Esophagus muscularis mucosa (tissue), 4 donors: ENCODE measurements at places on chromosomes 3 and 15. TPM values are rescaled to one million over a fixed set of nuclear protein-coding genes. Genes with fewer than 3 reads are reported as not detected.

GRCh38 chr3:106256249-106256957 is 387.6 kb upstream of the CBLB start:
- DNase-seq = no peak

The SH2D7 gene
- total RNA-seq = not detected

DNA sequence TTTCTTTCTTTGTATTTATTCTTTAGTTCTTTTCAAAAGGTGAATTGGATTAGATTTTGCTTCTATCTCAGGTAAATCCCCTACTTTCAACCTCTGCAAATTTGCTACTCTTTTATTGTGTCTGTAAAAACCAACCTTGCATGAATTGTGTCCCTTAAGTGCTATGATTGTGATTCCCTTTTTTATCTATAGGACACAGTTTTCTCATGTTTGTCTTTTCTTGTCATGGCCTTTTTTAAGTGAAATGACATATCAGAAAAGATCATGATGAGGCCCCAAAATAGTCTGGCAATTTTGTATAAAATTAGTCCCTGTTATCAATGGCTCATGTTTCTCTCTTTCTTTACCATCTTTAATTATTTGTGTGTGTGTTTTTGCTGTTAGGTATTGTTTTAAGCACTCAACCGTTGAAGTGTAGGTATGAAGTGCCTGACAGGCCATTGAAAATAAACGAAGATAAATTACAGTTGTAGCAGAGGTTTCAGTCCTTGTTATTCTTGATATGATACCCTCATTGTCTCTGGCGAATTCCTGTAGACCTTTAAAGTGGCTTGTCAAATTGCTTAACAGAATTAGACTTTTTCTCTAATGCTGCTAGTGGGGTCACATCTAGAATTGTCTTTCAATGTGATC is 184.3 kb downstream of the UBE2E2 start:
- no peak for DNase-seq

DNA sequence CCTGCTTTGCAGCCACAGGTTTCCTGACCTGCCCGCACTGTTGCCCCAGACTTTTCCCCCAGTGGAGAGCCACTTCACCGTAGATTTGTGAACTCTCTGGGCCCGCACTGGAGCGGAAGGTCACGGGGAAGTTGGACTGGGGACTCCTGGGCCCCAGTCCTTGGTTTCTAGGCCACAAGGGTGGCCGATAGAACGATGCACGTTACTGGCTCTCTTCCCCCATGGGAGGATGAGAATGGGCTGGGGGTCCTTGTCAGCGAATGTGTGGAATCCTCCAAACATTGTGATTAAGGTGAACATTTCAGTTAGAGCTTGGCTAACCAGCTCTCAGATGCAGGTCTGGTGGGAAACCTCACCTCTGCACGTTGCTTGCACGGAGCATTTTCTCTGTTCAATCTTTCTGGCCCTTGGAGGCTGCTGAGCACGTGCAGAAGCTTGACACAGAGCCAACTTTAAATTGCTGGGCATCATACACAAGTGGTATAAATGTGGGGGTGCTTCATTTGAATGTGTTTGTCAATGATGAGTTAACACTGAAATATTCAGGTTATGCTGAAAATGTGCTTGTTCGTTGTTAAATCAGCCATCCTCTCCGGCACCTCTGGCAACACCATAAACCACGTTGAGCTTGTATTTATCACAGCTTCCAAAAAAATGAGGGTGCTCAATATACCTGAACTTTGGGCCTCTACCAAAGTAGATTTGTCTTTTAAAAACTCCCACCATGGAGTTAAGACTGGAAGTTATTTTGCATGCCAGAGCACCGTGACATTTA is 976 bp downstream of the DIS3L start:
- no peak for DNase-seq

The GRM7 gene
- total RNA-seq = not detected

The SLC15A2 gene
- 0.99 TPM for total RNA-seq

The ILDR1 gene
- 0.63 TPM for total RNA-seq

- DNase-seq = no peak
Measured at GRCh38 chr3:71554649-71555048, 28.9 kb downstream of the FOXP1 start.

DNA sequence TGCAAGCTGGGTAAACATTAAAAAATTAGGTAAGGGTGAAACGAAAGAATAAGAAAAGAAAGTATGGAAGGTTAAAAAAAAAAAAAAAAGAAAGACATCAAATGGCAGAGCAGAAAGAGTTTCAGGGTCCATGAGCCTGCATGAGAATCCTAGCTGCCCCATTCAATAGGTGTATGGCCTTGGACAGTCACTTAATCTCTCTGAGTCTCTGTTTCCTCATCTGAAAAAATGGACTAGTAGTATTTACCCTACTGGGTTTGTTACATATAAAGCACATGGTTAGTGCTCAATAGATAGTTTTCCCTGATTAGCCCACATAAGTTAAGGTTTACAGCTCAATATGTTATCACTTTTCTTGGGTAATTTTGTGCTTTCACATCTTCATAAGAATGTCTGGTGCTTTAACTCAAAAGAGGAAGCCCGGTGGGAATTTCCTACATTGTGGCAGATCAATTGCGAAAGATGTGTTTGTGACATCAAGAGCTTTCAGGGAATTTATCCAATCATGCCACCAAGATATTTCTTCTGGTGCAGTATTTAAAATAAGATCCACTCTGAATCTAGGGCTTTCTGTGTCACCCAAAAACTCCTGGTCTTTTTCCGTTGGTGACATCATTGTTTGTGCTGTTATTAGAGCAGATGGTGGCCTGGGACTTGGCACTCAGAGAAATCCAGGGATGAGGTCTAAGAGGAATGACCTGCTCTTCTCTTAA is 57.2 kb upstream of the UBE2E1 start:
- no peak for DNase-seq
